ENCODE measurements at places on chromosomes 2 and 18.

GRCh38 chr2:102050854-102051391 lies 59.2 kb downstream of the IL1R2 start:
- DNase-seq, result no peak

- no peak for DNase-seq
Measured at GRCh38 chr18:65298422-65298821, 452.4 kb upstream of the CDH7 start.

- DNase-seq, result no peak
Measured at GRCh38 chr2:206642075-206643025, at the start of gene FAM237A. Gene FAM237A, plus strand, starts transcription at chr2:206642487. Its CDS starts 1,750 bp downstream, at chr2:206644237.

- no peak for DNase-seq
Measured at GRCh38 chr18:58896734-58897508, 32.2 kb downstream of the ZNF532 start.

- no peak for DNase-seq
Measured at GRCh38 chr2:107986278-107987217, at the start of gene SLC5A7. Gene SLC5A7, plus strand, starts transcription at chr2:107986524. Its CDS starts 1,632 bp downstream, at chr2:107988156.

- no peak for DNase-seq
Measured at GRCh38 chr18:30527226-30527625, 515.3 kb downstream of the DSC3 start.

DNA sequence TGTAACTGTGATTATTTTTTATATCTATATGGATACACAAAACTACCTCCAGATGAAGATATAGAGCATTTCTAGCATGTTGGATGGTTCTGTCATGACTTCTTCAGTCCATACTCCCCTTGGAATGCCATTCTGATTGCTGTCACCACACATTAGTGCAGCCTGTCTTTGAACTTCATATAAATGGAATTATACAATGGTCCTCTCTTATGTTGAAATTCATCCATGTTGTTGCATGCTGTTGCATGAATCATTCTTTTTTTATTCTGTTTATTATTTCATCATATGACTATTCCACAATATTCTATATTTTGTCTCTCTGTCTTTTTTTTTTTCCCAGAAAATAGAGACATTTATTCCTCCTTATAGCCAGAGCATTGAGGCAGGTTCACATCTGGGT lies 74.1 kb downstream of the OSBPL6 start:
- no peak for DNase-seq

DNA sequence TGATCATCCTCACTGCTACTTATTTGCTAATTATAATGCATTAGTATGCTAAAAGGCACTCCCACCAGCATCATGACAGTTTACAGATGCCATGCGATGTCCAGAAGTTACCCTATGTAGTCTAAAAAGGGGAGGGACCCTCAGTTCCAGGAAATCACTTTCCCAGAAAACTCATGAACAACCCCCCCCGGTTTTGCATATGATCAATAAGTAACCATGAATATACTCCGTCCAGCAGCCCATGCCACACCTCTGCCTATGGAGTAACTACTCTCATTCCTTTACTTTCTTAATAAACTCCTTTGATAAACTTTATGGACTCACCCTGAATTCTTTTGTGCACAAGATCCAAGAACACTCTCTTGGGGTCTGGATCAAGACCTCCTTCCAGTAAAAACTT lies 86.8 kb downstream of the MALT1 start:
- no peak for DNase-seq

GRCh38 chr2:222311319-222311977 lies 12.7 kb upstream of the PAX3 start:
- DNase-seq, result no peak

Data from NCI-H1930 (cell line).